ENCODE measurements at places on chromosomes 2 and 18.

GRCh38 chr2:98470851-98471255, 26.2 kb downstream of the INPP4A start:
- DNase-seq, result no peak

GRCh38 chr2:237695201-237695780, 67.9 kb downstream of the LRRFIP1 start:
- DNase-seq, result no peak

GRCh38 chr2:169046440-169047151, 15.5 kb upstream of the ABCB11 start:
- DNase-seq, result no peak

GRCh38 chr2:16774091-16774490, 108.5 kb upstream of the CYRIA start:
- no peak for DNase-seq

- peak; percentile 87 for DNase-seq
Observed at GRCh38 chr2:237298151-237299118, 115.5 kb downstream of the COL6A3 start.

DNA sequence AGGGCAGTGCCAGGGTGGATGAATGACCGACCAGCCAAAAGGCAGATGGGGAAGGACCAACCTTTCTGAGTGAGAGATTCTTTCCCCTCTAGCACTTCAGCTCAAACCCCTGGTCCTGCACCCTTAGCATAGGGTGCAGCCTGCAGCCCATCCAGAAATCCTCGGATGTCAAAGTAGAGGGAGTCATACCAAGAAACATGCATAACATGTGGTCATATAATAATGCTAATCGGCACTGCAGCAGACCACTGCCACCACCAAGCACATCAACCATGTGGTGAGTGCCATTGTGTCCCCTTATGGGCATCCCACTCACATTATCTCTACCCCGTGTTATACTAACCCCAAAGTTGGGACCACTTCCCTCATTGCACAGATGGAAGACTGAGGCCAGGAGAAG, 17.7 kb downstream of the ATOH8 start:
- no peak for DNase-seq

DNA sequence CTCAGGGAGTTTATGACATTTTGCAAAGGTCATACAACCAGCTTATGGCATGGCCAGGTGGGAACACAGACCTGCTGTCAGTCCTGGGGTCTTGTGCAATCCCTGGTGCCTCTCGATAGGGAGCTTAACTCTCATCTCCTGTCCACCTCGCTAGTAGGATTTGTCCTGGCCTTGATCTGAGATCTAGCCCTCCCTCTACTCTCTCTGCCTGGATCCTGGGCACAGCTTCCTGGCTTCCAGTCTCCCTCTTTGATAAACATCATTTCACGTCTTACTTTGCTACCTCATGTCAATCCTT, 13.8 kb downstream of the GALR1 start:
- no peak for DNase-seq

- no peak for DNase-seq
Observed at GRCh38 chr2:163953390-163953907, 217.6 kb upstream of the FIGN start.

GRCh38 chr2:11242542-11243174, 87.4 kb downstream of the SLC66A3 start:
- DNase-seq, result no peak

DNA sequence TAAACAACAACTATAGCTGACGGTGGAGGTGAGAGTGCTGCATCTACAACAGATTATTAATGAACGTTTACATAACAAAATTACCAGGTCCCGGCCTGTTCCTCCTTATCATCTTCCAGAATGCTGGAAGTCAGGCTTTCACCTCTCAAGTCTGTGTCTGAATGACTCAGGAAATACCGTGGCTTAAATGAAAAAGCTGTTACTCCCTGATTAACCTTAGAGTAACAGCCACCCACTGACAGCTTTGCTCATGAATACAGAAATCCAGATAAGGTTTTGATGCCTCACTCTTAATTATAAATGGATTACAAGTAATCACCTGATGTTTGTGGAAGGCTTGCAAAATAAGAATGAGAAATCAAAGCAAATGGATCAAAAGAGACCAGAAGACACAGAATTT, 885.3 kb upstream of the CELF4 start:
- DNase-seq, result no peak

- DNase-seq, result no peak
Observed at GRCh38 chr18:63111671-63112402, 207.7 kb downstream of the BCL2 start.

GRCh38 chr2:109333414-109334210, 204.6 kb downstream of the SH3RF3 start:
- no peak for DNase-seq

DNA sequence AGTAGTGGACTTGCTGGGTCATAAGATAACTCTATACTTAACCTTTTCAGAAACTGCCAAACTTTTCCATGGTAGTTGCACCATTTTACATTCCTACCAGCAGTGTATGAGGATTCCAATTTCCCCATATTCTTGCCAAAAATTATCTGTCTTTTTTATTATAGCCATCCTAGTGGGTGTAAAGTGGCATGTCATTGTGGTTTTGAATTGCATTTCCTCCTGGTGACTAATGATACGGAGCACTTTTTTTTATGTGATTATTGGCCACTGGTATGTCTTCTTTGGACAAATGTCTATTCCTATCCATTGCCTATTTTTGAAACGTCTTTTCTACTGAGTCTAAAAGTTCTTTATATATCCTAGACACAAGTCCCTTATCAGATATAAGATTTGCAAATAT, 44.3 kb downstream of the CACNB4 start:
- DNase-seq, result no peak

GRCh38 chr2:201953880-201954279, 79.8 kb upstream of the FZD7 start:
- no peak for DNase-seq

GRCh38 chr2:42044939-42045338, 2.9 kb upstream of the PKDCC start:
- DNase-seq, result no peak

DNA sequence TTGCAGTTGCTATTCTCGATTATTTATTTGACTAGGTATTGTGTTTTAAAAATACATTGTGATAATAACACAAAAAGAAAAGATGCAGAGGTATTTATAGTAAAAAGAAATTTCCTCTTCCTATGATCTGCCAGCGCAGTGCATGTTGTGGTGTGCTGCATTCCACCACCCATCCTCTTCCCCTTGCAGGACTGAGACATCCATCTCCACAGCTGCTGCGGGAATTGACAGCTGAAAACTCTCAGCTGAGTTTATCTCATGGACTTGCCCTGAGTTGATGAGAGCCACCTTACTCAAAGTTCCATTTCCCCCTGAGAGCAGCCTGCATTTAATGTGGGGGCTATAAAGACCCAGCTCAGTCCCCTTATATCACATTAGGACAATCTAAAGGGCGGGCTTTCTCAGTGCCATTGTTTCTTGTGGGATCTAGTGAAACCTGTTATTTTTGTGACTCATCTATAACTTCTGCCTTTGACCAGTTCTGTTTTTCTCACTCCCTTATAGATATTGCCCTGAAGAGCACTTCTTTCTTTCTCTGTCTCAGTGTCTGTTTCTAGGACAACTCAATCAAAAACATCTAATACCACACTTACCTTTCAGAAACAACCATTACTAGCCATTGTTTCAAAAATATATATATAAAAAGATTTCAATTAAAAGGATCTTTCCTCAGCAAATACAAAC, 698.5 kb downstream of the NR4A2 start:
- no peak for DNase-seq

GRCh38 chr2:241135737-241136136, 13.5 kb downstream of the PASK start:
- DNase-seq, result no peak

- no peak for DNase-seq
Observed at GRCh38 chr2:7573166-7573825, 656.1 kb downstream of the RNF144A start.

DNA sequence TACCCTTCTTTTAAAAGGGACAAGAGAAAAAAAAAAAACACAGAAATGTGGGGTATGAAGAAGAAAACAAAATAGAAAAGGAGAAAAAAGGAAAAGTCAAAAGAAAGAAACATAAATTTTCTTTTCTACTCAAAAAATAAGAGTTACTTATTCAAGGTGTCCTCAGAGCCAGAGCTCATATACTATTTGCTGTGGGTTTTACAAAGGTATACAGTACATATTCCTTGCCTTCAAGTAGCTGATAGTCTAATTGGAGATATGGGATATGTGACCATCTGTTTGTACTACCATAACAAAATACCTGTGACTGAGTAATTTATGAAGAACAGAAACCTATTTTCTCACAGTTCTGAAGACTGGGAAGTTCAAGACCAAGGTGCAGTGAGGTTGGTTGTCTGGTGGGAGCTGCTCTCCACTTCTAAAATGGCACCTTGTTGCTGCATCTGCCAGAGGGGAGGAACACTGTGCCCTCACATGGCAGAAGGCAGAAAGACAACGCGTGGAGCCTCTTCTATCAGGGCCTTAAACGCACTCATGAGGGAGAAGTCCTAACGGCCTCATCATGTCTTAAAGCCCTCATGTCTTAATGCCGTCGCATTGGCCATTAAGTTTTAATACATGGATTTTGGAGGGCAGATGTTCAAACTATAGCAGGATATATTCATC, 33.9 kb downstream of the NBAS start:
- DNase-seq, result no peak

DNA sequence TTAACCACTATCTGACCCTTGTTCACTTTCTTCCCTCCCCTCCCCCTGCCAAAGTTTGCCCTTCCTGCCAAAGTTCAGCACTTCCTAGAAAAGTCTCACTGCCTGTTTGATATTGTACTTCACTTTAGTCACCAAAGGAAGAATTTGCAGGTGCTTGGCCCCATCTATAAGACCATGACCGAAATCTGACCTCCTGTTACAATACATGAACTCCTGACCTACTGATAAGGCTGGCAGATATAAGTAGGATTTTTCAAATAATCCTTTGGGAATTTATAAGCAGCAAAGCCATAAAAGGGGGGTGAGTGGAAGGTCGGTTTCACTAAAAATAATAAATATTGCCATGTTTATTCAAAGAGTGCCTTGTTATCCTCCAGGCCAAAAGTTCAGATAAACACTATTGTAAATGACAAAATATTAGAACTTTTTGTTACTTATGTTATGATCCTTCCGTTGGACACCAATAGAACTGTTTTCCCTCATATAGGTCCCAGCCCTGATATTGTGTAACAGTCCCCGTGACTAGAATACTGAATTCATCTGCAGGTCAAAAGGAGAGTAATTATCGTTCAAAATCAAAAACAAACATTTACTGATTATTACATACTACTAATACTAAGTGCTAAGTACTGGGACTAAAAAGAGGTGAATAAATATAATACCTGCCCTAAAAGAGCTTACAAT, 277.6 kb downstream of the EXOC6B start:
- DNase-seq, result no peak

GRCh38 chr18:36650906-36651305, 177.9 kb downstream of the TPGS2 start:
- DNase-seq, result no peak

DNA sequence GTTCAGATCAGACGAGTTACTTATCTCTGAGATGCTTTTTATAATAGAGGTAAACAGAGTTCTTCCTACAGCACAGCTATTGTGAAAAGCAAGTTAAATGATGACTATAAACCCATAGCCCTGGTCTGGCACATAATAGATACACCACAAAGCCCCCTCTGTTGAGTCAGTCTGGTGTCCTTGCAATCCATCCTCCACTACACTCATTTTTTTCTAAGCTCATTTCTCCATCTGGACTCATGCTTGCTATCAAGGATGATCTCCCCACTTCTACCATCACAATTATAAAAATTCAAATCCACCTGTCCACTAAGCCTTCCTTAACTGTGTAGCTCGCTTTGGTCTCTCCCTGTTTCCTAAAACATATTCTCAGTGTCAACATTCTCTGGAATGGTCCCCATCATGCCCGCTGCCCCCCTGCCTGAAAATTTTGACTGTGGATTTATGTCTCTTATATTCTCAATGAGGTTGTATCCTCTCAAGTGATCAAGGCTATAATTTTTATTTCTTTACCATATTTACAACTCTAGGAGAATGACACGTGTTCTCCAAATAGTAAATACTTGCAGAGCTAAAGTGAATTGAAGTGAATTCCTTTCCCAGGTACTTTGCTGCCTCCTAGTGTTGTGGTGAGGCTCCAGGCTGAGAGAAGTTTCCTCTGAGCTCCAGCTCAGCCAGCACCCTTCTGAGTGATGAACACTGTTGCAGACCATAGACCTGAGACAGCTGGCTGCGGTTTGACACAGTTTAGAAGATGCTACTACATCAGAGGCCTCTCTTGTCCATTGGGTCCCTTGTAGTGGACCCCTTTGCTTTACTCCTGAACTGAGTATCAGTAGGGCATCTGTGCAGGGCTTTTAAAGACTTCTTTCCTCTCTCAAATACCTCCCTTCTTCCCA, 108.7 kb downstream of the DPP10 start:
- no peak for DNase-seq
